ENCODE measurements at places on chromosomes 11 and 22. TPM values are rescaled to one million over a fixed set of nuclear protein-coding genes. Genes with fewer than 3 reads are reported as not detected.

DNA sequence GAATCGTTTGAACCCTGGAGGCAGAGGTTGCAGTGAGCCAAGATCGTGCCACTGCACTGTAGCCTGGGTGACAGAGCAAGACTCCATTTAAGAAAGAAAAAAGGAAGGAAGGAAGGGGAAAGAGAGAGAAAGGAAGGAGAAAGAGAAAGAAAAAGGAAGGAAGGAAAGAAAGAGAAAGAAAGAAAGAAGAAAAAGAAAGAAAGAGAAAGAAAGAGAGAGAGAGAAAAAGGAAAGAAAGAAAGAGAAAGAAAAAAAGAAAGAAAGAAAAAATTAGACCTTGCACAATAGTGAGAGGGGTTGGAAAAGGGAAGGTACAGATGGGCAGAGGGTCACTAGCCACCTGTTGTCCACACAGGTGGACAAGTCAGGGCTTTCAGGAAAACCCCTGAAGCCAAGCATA is 57.6 kb upstream of the RTL6 start:
- DNase-seq, result no peak

DNA sequence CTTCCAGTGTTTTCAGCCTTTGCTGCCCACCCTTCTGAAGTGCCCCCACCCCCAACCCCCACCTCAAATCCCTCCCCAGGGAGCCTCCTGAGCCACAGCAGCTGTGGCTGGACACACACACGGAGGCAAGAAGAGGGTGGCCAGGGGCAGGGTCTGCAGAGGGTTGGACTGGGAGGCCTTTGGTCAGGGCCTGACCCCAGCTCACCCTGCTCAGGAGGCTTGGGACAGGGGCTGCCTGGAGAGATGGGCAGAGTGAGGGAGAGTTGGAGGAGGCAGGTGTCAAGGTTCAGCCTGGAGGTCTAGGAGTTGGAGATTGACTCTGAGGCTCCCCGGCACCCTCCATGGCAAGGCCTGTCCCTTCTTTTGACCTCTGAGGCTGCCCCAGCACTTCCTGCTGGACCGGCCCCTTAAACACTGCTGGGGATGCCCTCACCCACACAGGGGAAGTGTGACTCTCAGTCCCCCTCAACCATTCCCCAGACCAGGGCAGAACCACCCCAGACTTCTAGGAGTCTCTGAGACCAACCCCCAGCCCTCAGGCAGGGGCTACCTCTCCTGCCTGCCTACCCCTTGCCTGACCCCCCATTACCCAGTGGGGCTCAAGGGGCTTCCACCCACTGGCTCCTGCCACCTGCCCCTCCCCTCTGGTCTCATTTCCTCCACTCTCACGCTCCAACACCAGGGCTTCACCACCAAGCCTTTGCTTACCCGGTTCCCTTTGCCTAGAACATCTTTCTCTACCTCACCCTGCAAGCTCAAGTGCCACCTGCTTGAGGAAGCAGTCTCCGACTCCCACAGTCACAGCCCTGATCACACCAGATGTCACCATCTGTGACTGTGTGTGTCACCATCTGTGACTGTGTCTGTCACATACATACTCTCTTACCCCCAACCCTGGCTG is 8.6 kb downstream of the ARAP1 start:
- no peak for DNase-seq

DNA sequence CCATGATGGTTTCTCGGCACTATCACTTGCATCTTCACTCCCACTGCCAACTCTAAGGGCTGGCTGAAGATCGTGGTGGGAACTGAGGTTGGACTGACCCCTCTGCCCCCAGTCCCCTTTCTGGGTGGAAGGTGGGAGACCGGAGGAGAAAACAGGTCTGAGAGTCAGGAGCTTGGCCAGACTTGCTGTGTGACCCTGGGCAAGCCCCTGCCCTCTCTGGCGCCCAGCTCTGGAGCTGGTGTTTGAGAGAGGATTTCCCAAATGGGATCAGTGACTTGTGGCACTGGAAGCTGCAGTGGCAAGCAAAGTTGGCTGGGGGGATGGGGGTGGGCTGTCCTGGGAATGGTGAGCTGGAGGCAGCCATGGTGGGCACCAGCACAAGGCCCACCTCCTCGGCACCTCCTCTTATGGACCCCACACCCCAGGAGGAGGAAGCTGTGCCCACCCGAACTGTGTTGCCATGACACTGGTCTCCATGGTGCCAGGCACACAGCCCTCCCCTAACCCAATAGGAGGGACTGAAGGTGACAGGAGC is 6.5 kb upstream of the PDE2A start:
- no peak for DNase-seq

DNA sequence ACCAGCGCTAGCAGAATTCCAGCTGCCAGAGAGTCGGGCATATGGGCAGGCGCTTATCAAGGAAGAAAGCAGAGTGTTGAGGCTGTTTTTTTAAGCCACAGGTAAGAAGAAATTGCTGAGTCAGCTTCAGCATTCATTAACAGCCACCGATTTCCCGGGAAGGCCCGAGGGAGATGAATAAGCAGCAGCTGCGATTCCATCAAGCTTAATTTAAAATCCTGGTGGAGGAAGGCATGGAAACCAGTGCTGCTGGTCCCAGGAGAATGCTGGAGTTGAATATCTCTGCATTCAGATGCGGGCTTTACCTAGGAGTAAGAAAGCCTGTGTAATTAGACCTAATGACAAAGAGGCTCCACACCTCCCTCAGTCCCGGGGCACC is 168.8 kb downstream of the BRD1 start:
- DNase-seq, result peak; percentile 11

HBB gene
- not detected for total RNA-seq
